ENCODE measurements at places on chromosomes 5 and 9. TPM values are rescaled to one million over a fixed set of nuclear protein-coding genes. Genes with fewer than 3 reads are reported as not detected.

TRAPPC13 gene
- polyA plus RNA-seq = 16.4 TPM

DAB2IP gene
- not detected for polyA plus RNA-seq

SNX2 gene
- polyA plus RNA-seq = 87.3 TPM

FAM170A gene
- not detected for polyA plus RNA-seq

NEURL1B gene
- polyA plus RNA-seq = not detected

UBE2QL1 gene
- not detected for polyA plus RNA-seq

FOXD4L6 gene
- not detected for polyA plus RNA-seq

SEMA4D gene
- 166 TPM for polyA plus RNA-seq

CYLC2 gene
- not detected for polyA plus RNA-seq

ORM2 gene
- not detected for polyA plus RNA-seq

ZDHHC11B gene
- not detected for polyA plus RNA-seq

HAVCR1 gene
- 0.91 TPM for polyA plus RNA-seq

FABP6 gene
- polyA plus RNA-seq = not detected

C7 gene
- not detected for polyA plus RNA-seq

GCNT4 gene
- polyA plus RNA-seq = 2.0 TPM

IFNB1 gene
- not detected for polyA plus RNA-seq

PRSS3 gene
- not detected for polyA plus RNA-seq

C1QTNF3 gene
- not detected for polyA plus RNA-seq

FGF1 gene
- polyA plus RNA-seq = not detected

SLC12A2 gene
- 2.7 TPM for polyA plus RNA-seq

Measured in CD4-positive, alpha-beta memory T cell (primary cell).